ENCODE measurements at places on chromosomes 5 and 9.

- DNase-seq = no peak
These were observed 458.0 kb upstream of the IZUMO3 start for GRCh38 chr9:25003686-25004085.

DNA sequence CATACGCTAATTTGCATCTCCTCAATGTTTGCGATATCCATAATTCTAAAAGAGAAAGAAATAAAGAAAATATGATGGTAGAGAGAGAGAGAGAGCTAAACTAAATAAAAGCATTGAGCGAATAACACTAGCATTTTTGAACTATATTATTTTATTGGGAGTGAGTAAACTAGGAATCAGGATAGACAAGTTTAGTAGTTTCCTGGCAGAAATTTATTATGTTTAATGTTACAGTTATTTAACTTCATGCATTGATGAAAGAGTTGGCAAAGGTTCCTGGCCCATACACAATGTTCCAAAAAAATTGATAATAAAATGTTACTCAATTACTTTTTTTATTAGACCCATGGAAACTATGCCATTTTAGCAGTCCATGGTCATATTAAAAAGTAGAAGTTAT is 1708.2 kb upstream of the CDH6 start:
- DNase-seq = no peak

GRCh38 chr9:133035669-133036068 is 4.9 kb downstream of the GTF3C5 start:
- no peak for DNase-seq

GRCh38 chr5:149561848-149562247 is 10.6 kb upstream of the CSNK1A1 start:
- DNase-seq = peak; percentile 97

- DNase-seq = no peak
These were observed 55.1 kb downstream of the IRF1 start for GRCh38 chr5:132435447-132435846.

- no peak for DNase-seq
These were observed 104.3 kb downstream of the SEMA5A start for GRCh38 chr5:9441610-9442009.

DNA sequence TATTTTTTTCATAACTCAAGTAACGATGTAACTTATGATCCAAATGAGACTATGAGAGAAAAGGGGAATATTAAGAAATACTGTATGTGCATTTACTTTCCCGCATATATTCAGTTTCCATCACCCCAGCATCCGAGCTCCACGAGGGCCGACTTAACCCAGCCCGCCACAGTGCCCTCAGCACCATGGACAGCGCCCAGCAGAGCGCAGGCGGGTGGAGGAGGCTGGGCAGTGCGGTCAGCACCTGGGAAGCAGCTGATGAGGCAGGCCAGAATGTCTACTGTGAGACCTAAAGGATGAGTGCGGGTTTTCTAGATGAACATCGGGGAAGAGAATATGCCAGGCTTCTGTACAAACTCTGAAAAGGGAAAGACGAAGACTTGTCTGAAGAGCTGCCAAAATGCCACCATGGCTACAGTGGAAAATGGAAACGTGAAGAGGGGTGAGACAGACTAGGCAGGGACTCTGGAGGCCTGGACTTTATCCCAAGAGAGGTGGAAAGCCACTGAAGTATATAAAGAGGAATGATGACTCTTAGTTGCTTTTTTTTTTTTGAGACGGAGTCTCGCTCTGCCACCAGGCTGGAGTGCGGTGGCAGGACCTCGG is 34.5 kb upstream of the MED27 start:
- DNase-seq = peak; percentile 65

GRCh38 chr9:136620441-136621018 is 42.2 kb upstream of the EGFL7 start:
- DNase-seq = no peak

DNA sequence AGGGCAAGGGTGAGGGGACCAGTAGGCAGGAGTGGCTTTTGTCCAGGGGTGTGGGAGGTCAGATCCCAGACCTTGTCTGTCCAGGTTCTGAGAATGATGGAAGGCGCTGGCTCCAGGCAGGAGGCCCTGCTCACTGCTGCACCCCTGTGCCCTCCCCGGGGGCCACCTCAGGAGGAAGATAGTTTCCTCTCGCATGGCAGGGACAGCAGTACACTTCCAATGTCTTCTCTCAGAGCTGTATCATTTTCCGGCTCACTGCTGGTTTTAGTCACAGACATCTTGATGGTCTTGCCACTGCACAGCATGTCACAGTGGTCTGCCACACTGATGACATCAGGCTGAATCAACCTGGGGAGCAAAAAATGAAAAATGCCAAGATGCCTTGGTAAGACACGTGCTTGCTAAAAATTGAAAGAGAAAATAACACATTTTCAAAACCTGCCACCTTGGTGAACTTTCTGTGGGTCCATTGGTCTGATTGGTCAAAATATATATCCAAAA is 3.3 kb upstream of the SLC6A3 start:
- no peak for DNase-seq

DNA sequence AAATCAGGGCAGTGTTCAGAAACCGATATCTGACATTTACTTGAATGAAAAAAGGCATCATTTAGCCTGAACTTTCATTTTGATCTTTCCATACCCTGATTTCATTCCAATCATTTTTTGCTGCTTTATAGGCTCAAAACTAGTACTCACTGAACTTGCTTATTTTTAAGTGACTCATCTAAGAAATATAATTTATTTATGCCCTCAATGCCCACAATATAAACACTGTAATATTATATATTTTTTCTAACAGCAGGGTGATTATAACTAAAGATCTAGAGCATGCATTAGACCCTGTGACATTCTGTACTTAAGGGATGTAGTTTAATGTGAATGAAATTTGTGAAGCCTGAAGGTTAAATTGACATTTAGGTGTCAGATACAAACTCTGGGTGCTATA is 446.1 kb upstream of the CDH10 start:
- peak; percentile 16 for DNase-seq

- DNase-seq = no peak
These were observed 10.8 kb upstream of the C1QTNF3 start for GRCh38 chr5:34053571-34054399.

DNA sequence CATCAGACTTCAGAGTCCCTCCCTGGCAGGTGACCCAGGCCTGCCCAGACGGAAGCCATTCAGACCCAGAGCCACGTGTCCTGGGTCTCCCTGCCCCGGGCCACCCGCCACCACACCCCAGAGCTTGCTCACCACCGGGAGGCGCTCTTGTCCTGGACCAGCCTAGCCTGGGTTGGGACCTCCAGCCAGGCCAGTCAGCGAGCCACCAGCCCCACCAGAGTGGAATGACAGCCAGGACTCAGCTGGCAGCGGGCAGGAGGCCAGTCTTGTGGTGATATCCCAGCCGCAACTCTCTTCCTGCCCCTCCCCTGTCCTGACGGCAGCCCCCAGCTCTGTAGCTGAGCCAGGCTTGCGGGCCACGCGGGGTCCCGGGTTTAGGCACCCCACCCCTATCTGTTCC is 1.7 kb upstream of the PTGDS start:
- peak; percentile 17 for DNase-seq

DNA sequence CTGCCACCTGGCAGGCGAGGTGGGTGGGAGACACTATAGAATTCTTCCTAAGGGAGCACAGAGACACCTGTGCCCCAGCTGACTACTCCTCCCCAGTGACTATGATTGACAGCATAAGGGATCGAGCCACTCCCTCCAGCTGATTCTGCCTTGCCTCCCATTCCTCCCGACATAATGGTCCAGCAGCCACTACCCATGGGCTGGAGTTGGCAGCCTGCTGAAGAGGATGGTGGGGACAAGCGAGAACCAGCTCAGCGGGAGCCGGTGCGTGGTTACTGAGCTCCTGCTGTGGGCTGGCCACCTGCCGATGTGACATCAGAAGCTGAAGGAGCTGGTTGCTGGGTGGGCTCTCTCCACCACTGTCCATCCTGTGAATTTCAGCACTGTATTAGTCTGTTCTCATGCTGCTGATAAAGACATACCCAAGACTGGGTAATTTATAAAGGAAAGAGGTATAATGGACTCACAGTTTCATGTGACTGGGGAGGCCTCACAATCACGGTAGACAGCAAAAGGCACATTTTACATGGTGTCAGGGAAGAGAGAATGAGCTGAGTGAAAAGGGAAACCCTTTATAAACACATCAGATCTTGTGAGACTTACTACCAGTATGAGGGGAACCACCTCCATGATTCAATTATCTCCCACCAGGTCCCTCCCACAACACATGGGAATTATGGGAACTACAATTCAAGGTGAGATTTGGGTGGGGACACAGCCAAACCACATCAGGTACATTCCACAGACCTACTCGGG is 12.1 kb upstream of the NCS1 start:
- DNase-seq = no peak

DNA sequence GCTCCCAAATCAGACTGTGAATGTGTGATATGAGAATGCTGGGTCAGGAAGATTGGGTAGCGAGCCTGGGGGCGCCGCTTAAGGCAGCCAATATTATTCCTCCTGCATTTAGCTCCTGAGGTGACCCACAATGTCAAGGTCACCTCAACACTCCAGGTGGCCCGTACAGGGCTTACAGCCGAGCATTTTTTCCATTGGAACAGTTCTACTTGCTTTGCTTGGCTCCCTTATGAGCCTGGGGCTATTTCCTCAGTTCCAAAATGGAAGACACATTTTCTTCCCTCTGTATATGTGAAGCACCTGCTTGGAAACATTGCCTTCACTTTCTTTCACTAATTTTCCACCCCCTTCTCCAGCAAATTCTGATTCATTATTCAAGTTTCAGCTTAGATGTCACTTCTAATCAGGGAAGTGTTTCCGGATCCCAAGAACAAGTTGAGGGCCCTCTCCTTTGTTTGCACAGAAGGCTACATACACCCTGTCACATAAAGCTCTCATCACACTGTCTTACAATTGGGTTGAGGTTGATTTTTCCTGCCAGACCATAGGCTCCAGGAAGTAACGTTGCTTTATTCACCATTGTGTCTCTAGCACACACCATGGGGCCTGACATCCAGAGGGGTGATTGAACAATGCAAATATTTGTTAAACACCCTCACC is 330.2 kb downstream of the PIK3R1 start:
- no peak for DNase-seq

DNA sequence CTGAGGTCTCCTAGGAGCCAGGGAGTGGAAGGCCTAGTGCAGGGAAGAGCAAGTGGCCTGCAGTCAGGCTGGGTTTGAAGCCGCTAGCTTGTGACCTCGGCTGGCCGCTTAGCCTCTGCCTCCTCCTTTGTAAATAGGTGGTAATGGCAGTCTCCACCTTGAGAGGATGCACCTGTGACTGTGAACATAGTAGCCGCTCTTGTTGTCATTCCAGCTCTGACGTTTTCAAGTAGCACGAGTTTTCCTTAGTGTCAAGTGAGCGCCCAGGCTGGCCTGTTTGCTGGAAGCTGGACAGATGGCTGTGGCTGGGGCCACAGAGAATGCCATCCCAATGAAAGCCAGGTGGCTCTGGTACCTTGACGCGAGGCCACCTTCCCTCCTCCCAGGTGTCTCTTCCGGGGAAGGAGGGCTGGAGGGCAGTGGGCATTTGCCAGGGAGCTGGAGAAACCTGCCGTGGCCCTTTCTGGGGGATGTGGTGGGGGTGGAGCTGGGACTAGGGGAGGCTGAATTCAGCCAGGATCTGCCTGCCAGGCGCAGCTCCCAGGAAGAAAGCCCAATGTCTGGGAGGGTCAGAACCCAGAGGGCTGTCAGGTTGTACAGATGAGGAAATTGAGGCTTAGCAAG is 2.5 kb downstream of the ASS1 start:
- DNase-seq = no peak

- DNase-seq = no peak
These were observed 50.5 kb downstream of the EHMT1 start for GRCh38 chr9:137669261-137669672.

DNA sequence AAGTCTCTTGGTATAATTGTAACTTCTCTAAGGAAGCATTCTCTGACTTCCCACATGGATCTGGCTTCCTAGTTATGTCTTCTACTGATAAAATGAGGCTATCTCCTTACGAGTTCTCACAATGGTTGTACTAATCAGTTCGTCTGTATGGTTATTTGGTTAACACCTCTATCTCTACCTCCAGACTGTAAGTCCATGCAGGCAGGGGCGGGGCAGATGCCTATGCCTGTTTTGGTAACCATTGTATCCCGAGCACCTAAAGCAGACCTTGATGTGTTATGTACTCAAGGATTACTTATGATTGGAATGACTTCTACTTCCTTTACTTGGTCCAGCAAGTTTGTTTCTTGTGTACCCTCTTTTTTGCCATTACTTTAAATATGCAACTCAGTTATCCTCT is 125.0 kb upstream of the PITX1 start:
- DNase-seq = no peak

- DNase-seq = no peak
These were observed 132.4 kb downstream of the TRPM6 start for GRCh38 chr9:74755355-74755754.

DNA sequence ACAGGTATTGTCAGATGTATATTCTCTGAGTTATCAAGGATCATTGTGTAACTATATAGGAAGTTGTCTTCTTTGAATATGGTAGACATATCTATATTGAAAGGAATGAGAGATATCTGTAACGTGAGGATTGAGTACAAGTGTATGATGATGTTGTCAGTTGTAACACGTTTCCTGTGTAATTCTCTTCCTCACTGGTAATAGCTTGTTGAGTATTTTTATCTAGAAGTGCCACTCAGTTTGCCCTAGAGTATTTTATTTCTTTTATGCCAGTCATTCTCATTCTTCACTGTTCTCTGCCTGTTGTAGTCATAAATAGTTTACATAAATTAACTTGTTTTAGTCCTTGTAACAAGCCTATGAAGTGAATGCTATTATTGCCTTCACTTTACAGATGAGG is 172.1 kb downstream of the BAAT start:
- no peak for DNase-seq

GRCh38 chr5:144183254-144183889 is 12.7 kb downstream of the KCTD16 start:
- peak; percentile 65 for DNase-seq

DNA sequence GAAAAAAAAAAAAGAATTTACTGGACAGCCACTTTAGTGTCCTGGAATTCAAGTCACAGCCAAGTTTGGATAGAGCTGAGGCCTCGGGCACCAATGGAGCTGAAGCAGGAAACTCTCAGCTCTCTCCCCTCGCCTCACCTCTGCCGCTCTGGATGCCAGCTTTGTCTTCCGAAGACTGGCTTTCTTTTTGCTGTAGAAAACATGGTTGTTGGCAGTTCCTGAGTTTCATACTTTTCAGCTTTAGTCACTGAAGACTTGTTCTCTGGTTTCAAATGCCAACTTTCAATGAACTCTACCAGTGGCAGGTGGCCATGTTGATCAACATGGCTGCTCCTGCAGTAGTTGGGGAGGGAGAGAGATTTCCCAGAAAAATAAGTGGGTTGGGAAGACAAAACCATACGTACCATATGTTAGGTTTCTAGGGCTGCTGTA is 142.2 kb downstream of the SNX18 start:
- no peak for DNase-seq

DNA sequence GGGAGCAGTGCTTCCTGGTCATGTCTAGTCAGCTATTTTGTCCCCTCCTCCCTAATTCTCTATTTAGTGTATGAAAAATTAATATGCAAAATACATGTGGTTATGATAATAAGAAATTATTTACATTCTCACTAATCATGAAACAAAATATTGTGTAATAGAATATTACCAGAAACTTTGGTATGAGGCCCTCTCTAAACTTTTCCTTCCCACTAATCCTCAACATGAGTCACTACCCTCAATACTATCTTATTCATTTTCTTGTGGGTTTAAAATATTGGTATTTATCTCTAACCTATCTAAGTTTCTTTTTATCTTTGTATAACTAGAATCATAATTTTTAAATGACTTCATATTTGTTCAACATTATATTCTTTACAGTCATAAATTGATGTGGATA is 545.9 kb upstream of the PTPRD start:
- DNase-seq = no peak
